ENCODE measurements at places on chromosomes 16 and 17.

- DNase-seq = no peak
These were observed 248.7 kb downstream of the ABCC12 start for GRCh38 chr16:47907109-47907508.

DNA sequence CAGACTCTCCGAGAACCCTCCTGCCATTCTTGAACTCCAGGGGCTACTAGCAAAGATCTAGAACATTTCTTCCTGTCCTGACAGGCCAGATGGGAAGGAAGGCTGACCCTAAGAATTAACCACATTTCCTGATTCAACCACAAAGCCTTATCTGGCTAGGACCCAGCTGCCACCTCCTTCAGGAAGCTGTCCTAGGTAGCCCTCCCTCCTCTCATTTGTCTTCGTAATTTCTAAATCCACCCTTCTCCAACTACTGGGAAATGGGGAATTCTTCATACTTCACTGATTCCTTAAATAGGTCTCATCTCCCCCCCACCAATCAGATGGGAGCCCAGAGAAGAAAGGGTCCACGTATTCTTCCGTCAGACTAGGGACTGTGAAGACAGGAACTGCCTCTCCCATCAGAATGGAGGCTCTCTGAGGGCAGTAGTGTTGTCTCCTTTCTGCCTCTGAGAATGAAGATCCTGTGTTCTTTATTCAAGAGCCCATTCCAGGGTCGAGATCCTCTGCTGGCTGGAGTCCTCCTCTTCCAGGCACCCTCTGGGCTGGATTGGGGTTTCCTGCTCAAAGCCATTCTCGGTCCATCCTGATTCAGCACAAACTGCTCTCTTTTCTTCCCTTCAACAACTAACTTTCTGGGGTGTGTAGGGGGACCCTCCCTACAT is 2.1 kb downstream of the SAMD14 start:
- DNase-seq = no peak

- DNase-seq = no peak
These were observed 30.4 kb upstream of the FOXK2 start for GRCh38 chr17:82489117-82489516.

GRCh38 chr16:74052016-74052415 is 244.6 kb upstream of the PSMD7 start:
- no peak for DNase-seq

- no peak for DNase-seq
These were observed 22.9 kb upstream of the PRSS54 start for GRCh38 chr16:58317608-58318152.

- no peak for DNase-seq
These were observed 12.5 kb downstream of the COTL1 start for GRCh38 chr16:84605339-84605848.

DNA sequence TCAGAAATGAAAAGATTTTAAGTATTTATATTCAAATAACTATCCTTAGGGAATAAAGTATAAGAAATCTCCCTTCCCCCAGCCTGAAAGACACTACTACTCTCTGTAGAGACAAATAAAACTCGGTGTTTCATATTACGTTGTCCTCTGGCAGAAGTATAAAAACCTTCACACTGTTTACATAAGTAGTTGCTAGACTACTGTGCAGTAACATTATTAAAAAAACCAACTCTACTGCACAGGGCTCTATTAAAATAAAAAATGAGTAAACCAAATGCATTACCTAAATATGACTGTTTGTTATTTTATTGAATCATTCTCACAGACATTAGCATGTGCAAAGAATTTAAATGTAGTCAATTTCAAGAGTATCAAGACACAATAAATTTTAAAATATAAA is 67.4 kb downstream of the MED13 start:
- DNase-seq = no peak

DNA sequence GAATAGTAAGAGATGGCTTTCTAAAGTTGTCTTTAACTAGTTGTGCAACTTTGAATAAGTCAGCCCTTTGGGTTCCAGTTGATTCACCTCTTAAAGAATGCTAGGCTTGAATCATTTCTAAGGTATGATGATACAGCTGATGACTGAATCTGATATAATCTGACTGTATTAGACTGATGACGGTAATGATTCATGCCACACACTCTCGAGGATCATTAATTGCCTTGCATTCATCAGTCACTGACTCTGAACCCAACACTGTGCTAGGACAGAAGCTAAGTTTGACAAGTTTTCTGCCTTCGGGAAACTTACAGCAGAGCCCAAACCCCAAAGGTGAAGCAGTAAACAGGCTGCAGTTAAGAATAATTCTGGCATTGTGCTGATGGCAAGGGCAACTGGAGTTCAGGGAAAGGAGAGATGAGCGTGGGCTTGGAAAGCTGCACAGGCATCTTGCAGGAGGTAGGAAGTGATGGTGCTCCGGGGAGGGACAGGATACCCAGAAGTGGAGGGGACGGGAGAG is 25.8 kb downstream of the ASIC2 start:
- DNase-seq = no peak

- no peak for DNase-seq
These were observed at the start of gene CACNA1H for GRCh38 chr16:1152651-1153259. CACNA1H (plus strand) TSS chr16:1153106; CDS start chr16:1153738, 632 bp downstream.
